ENCODE measurements at places on chromosomes 16 and 17.

- DNase-seq, result no peak
These were observed 24.4 kb downstream of the TRIM16 start for GRCh38 chr17:15659663-15660062.

DNA sequence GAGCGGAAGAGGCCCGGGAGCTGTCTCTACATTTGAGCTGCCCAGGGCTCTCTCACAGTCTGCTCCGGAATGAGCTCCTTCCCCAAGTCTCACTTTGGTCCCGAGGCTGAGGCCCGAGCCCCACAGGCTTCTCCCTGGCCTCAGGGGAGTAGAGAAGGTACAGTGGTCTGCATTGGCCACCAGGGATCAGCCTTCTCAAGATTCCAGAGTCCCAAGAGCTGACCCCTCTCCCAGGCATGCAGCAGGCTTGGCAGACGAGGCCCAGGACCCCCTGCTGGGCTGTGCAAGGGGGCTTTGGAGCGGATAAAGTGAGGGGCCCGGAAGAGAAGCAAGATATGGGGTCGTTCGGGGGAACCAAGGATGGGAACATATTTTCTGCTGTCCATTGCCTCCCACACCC lies 3.1 kb downstream of the PRSS27 start:
- no peak for DNase-seq

GRCh38 chr16:14140923-14141322 lies 69.8 kb downstream of the MRTFB start:
- DNase-seq, result no peak

GRCh38 chr17:2215616-2216364 lies 87.8 kb downstream of the SMG6 start:
- peak; percentile 33 for DNase-seq

DNA sequence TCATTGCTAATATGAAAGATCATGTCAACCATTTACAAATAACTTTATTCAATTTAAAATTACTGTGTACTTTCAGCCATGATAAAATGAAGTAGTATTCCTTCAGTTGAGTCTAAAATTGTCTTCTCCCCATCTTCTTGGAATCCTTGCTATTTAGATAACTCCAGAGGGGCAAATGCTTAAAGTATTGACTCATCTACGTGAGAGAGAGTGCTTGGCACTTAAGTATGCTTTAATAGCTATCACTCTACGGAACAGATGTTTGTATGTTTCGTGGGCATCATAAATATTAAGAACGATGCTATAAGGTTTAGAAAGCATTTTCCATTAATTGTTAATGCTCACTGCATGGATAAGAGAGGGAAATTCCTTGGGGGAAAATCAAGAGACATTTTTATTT lies 69.3 kb upstream of the MED13 start:
- no peak for DNase-seq

DNA sequence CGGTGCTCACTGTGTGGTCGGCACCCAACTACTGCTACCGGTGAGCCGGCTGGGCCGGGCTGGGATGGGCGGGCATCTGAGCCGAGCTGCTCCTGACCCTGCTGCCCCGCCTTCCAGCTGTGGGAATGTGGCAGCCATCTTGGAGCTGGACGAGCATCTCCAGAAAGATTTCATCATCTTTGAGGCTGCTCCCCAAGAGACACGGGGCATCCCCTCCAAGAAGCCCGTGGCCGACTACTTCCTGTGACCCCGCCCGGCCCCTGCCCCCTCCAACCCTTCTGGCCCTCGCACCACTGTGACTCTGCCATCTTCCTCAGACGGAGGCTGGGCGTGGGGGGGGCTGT lies 6.9 kb downstream of the TBX6 start:
- no peak for DNase-seq

GRCh38 chr17:40525294-40525693 lies 23.9 kb upstream of the TNS4 start:
- DNase-seq, result no peak

DNA sequence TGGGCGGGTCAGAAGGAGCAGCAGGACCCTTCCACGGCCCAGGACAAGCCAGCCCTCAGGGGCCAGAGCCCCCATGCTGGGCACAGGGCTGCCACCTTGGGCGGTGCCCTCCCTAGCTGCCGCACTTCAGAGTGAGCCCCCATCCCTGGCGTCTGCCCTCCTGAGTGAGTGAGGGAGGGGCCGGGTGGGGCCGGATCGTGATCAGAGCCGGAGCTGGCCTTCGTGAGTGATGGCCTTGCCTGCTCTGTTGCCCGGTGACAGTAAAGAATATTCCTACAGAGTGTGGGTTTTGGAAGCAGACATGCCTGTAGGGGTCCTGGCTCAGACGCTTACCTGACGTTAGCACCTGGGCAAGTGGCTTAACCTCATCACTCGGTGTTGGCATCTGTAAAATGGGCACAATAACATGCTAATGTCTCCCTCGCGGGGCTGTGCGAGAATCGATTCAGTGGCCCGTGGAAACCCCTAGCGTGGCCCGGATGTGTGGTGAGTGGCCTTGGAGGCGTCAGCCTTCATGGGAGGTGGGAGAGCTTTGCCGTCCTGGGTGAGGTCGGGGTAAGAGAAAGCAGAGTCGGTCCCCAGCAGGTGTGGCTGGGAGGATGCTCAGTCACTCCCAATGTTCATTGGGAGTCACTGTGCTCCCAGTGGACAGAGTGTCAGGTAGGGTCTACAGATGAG lies 26.1 kb downstream of the JPH3 start:
- no peak for DNase-seq

DNA sequence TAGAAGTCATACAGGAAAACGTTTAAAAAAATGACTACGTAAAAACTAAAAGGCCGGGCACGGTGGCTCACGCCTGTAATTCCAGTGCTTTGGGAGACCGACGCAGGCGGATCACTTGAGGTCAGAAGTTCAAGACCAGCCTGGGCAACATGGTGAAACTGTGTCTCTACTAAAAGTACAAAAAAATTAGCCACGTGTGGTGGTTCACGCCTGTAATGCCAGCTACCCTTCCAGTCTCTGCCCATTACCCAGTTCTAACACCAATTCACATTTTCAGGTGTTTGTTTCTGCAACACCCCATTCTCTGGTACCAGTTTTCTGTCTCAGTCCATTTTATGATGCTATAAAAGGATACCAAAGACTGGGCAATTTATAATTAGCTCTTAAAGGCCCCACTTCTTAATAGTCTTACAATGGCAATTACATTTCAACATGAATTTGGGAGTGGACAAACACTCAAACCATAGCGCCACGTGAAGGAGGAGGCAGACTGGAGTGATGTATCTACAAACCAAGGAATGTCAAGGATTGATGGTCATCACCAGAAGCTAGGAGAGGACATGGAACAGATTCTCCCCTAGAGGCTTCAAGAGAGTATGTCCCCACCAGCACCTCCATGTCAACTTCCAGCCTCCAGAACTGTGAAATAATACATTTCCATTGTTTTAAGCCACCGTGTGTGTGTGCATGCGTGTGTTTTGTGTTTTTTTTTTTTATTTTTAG lies 791 bp upstream of the C17orf75 start:
- no peak for DNase-seq

Measured in activated B cell treated with CpG ODN at 0.5 μM for 24 hours (primary cell).